Inflammatory macrophage treated with lipopolysaccharide for 4 hours (primary cell): ENCODE measurements at places on chromosomes 2 and 18.

DNA sequence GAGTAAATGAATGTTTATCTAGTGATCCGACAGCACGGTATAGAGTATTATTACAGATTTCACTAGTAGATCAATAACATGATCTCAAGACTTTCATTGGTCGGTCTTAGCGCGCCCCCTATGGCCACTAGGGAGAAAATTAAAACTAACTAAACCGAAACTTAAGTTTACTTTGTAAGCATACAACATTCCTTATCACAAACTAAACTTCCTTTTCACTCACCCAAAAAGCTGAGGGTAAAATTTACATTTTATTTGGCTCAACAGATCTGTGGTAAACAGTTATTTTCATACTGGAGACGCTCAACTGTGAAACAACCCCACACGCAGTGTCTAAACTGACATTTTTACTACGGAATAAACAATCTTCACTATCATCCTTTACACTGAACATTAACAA, 215.6 kb upstream of the MAP2 start:
- peak; percentile 41 for DNase-seq

GRCh38 chr2:61900281-61900680, 5.2 kb upstream of the COMMD1 start:
- peak; percentile 68 for DNase-seq

DNA sequence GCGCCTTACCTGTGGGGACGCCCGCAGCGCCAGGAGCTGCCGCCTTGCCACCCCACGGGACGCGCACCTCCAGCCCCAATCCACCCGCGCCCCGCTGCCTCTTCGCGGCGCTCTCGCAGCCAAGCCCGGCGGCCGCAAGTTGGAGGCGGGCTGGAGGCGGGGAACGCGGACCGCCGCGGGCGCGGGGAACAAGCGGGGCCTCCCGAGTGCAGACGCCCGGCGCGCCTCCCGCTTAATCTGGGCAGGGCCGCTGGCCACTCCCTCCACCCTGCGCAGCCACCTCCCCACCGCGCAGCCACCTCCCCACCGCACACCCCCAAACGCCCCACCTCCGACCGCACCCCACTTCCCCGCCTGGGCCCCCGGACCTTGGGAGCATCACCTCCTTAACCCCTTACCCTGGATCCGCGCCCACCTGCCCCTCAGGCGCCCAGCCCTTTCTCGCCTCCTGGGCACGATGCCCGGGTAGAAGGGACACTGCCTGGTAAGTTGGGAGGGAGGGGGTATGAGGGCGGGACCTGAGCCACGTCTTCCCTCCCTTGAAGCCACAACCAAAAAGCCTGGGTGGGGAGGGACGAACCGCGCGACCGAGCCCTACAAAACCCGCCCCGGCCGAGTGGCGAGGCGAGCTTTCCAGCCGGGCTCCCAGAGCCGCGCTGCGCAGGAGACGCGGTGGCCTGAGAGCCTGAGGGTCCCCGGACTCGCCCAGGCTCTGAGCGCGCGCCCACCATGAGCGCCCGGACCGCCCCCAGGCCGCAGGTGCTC, at the start of the genes COL4A3 and COL4A4:
COL4A3 (plus strand) TSS at position 627 of the 765 bp plus-strand sequence; CDS start at position 730, 103 bp downstream.
COL4A4 (minus strand) TSS at position 208 of the 765 bp plus-strand sequence. CDS start 16,722 bp downstream, outside the sequence.
- DNase-seq: no peak

DNA sequence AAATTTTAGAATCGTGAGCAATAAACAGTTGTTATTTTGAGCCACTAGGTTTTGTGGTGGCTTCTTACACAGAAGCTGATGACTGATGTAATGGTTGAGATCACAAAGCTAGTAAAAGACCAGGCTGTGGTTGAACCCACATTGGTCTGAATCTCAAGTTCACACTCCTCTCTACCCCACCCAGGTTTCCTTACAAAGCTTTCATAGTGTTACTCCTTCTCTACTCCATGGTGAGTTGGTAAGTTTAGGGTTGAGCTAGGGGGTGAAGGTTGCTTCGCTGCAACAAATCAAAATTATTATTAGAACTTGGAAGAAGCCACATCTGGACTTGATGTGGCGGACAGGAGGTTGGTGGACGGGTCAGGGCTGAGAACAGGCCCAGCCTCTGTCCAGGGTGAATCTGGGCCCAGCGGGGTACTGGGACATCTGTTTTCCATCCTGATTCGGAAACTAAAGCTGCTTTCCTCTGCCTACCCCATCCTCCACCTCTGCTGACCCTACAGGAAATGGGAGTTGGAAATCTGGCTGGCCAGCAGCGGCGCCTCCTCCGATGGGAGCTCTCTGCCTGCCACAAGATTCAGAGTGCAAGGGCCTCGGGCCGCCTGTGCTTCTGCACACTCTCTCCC, 86.3 kb downstream of the ZFP36L2 start:
- no peak for DNase-seq

DNA sequence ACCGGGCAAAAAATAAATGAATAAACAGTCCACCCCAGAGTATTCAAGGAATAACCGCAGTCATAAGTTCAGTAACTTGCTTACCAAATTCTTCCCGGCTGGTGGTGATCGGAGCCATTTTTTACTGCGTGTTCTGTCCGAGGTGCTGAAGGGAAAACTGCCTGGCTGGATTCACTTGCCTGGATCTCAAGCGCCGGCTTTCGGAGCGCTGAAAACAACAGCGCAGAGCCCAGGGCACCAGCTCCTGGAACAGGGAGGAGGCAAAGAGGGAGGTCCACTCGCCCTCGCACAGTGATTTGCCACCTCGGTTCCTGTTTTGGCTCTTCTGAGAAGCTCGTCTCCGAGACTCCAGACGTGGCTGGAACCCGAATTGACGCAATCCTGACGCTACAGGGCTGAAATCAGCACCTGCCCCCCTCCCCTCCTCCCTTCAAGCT, at the start of gene SYT4:
SYT4 (minus strand) TSS at position 327 of the 437 bp plus-strand sequence; CDS start at position 118, 209 bp downstream.
- peak; percentile 2 for DNase-seq

GRCh38 chr2:65545837-65546805, 113.7 kb upstream of the SPRED2 start:
- DNase-seq: peak; percentile 44

- DNase-seq: no peak
Measured at GRCh38 chr2:128450211-128451024, 131.8 kb upstream of the HS6ST1 start.

DNA sequence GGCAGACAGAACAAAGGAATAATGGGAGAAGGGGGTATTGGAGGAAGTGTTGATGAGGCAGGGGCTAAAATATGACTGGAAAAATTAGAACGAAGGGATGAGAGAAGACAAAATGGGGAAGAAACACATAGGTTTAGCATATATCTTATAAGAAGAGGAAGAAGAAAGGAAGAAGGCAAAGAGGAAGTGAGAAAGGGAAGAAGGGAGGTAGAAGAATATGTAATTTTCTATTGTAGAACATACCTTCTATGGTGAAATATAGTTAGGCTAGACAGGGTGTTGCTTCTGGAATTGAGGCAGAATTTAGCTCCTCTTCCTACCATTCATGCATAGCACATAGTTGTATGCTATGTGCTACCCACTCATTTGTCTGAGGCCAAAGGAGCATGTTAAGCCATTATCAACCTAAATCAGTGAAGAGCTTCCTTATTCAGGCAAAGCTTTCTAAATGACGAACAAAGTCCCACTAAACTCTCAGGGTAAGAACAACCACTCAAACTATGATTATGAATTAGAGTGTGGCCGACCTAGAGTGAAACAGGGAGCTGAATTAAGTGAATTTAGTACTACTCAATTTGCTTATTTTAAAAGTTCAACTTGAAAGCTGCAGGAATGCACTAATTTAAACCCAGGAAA, 180.9 kb upstream of the GALNT5 start:
- DNase-seq: peak; percentile 8

DNA sequence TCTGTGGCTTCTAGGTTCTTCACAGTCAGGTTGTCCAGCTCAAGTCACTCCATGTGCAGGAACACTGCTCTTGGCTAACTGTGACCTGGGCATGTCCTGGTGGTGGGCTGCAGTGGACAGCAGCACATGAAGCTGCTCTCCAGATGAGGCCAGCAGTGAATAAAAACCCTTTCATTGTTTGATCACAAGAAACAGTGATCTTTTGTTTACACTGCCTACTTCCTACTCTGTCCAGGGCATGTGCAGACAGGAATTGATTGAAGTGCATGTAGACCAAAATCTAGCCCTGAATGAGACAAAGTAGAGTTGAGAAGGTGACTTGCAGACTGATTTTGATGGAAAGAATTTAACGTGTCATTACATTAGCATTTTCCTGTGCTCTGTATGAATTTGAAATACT, 34.9 kb downstream of the BCL2L11 start:
- DNase-seq: no peak

GRCh38 chr2:167890739-167891138, 356.7 kb downstream of the STK39 start:
- no peak for DNase-seq

- DNase-seq: peak; percentile 71
Measured at GRCh38 chr2:104872866-104873688, 19.2 kb downstream of the POU3F3 start.

- peak; percentile 90 for DNase-seq
Measured at GRCh38 chr2:38806015-38806732, 28.2 kb downstream of the GEMIN6 start.

DNA sequence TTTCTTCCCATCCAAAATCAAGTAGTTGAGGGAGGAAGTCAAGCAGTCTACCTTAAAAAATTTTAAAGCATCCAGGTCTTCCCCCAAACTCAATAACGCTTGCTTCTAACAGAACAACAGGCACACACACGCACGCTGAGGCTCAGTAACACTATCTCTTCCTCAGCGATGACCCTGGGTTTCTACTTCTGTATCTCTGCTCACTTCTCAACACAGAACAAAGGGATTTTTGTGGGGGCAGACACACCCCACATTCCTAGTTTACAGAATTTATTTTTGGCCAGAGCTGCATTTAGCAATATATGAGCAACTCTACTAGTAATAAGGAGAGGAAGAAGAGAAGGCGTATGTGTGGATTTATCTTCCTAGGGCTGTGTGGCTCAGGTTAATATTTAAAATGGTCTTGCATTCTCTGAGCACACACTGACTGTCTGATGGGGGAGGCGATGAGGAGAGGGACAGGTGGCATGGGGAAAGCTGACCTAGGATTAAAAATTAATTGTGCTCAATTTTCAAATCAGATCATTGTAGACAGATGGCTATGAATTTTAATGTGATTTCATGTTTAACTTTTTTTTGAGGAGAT, 71.3 kb upstream of the PPM1B start:
- no peak for DNase-seq

GRCh38 chr2:58939388-58939787, 698.3 kb upstream of the FANCL start:
- DNase-seq: no peak

- no peak for DNase-seq
Measured at GRCh38 chr2:23803965-23804542, 122.9 kb downstream of the ATAD2B start.

DNA sequence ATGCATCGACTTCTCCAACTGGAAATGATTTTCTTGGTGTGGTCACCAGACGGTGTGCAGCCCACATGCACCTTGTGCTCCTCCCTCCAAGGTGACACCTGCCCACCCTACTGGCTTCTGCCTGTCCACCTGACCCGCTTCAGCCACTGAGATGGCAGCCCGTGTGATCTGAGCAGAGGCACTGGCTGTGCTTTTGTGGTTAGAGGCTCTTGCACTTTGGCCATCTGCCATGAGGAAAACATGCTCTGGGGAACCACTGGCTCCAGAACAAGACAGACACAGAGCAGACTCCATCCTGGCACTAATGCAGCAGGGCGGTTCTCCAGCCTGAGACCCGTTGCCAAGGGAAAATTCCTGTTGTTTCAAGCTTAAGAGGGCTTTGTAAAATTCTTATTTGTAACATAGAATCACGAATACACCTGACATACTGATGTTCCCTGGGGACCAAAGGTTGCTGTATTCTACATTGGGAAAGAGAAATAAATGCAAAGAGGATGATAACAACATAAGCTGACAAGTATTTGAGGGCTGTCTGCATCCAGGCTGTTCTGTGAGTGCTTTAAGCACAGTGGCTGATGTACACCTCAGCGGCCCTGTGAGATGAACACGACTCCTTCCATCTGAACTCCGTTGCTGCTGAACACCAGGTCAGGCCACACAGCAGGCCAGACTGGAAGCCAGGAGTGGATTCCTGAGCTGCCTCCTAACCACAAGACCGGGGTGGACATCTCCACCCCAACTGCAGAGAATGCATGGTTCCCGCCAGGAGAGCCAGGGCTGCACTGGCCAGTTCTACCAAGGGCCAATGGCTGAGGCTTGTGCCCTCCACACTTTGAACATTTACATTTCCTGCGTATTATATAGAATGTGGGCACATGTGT, 820.4 kb downstream of the GALR1 start:
- no peak for DNase-seq

DNA sequence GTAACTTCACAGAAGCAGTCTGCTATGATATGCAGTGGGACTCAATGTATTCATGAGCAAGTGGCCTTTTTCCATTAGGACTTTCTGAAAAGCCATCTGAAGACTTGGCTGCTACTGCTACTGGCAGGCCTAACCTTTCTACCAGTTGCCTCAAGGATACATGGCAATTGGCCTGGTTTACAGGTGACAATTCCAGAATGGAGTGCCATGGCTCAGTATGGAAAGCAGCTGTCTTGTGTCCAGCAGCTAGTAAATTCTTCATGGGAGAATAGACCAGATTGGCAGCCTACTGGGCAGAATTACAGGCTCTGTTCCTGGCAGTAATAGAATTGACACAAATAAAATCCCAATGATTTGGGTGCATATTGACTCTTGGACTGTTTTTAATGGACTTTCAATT, 12.6 kb upstream of the TMX3 start:
- DNase-seq: no peak

- no peak for DNase-seq
Measured at GRCh38 chr2:19664646-19665045, 237.1 kb downstream of the TTC32 start.

DNA sequence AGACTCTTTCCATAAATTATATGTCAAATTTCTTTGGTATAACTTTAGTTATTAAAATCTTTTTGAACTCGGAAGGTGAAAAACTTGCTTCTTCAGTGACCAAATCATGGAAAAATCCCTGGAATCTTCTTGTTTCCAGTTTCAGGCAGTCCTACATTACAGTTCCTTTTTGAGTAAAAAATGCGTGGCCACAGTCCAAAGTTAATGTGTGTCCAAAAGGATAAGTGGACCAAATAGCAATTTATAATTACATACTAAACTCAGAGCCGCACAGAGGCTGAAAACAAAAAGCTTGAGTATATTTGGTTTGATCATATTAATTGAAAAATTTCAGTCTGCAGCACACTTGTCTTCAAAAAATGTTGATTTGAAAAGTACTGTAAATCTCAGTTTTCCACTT, 28.4 kb upstream of the DYNC2LI1 start:
- DNase-seq: no peak

GRCh38 chr2:8501061-8501720, 180.7 kb upstream of the ID2 start:
- peak; percentile 70 for DNase-seq
